ENCODE measurements at places on chromosomes 6 and 20. TPM values are rescaled to one million over a fixed set of nuclear protein-coding genes. Genes with fewer than 3 reads are reported as not detected.

- no peak for DNase-seq
Measured at GRCh38 chr6:152496731-152497130, 140.4 kb downstream of the SYNE1 start.

- DNase-seq = no peak
Measured at GRCh38 chr6:100768816-100769351, 112.2 kb downstream of the ASCC3 start.

- no peak for DNase-seq
Measured at GRCh38 chr6:165889636-165890403, 226.8 kb upstream of the PDE10A start.

- DNase-seq = peak; percentile 77
Measured at GRCh38 chr20:32564921-32565734, 20.0 kb downstream of the NOL4L start.

DNA sequence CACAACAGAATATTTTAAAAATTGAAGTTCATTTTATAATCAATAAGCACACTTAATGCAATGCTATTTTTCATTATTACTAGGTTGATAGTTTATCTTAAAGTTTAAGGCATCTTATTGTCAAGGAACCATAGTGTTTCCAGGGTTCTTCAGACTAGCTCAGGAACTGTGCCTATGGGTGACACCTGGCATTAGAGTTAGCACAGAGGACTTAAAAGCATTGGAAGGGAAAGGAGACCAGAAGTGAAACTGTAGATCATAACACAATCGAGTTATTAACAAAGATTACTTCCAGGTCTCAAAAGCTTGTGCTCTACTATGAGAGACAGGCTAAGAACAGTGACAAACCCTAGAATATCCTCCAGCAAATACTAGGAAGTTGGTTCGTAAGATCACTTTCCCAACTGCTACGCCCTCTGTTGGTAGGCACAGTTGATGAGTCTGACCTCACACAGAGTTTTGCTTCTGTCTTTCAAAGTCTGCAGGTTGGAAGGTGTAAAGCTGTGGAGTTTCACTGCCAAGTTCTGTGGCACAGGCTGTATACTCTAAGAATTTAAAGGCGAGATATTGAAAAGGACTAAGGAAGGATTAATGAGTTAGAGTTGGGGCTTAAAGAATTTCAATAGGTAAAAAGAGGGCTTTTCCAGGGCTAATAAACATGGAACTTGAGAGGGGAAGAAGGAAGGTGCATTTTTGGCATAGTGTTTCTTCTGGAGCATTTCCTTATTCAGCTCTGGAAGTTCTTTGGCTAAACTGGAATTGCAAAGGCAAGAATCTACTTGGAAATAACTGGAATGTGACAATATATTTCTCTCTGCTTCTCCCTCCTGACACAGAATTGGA, 531.3 kb upstream of the JAG1 start:
- peak; percentile 82 for DNase-seq

DNA sequence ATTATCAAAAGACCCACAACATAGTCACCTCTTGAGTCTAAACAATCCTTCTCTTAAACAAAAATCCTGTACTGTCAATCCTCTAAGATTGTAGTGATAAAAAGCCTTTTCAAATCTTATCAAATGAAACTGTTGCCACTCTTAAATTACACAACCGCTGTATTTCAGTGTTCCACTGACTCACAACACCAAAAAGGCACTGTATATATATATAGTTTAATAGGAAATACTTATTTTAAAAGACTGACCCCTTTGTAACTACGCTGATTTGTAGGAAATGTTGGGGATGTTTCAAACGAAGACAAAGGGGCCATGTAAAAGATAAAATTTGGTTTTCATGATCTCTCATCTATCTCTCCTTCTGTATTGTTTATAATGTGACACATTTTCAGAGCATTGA, 14.1 kb downstream of the CPNE1 start:
- DNase-seq = no peak

GRCh38 chr6:137349856-137350830, 131.0 kb upstream of the IFNGR1 start:
- no peak for DNase-seq

DNA sequence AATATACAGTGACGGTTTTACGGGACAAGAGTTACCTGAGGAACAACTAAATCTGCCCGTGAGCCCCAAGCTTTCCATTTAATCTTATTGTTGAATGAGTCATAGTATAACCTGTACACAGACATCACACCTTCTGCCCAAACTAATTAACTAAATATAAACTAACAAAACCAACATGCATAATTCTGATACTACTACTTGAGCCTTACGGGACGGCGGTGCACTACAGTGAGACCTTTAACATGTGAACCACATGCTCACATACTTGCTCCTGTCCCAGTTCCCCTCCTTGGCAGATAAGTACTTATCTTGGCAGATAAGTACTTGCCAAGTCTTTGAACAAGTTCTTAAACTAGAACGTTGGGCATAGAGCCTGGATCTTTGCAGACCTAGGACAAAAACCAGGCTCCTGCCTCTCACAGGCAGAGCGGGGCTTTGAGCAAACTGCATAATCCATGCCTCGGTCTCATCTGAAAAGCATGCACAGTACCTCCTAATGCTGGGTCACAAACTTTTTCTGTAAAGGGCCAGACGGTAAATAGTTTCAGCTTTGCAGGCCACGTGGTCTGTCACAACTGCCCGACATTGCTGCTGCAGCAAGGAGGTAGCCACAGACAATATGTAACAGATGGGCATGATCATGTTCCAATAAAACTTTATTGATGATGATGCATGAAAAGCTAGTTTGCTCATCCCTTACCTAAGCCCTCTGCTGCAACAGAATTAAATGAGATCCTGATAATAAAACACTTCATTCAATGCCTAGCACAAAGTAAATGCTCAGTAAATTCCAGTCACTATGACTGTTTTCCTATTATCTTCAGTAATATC, 23.0 kb downstream of the ZNF217 start:
- DNase-seq = peak; percentile 45

GRCh38 chr6:137264311-137265075, 45.3 kb upstream of the IFNGR1 start:
- no peak for DNase-seq

- no peak for DNase-seq
Measured at GRCh38 chr20:37912874-37913273, 9.9 kb downstream of the VSTM2L start.

- DNase-seq = peak; percentile 81
Measured at GRCh38 chr20:32091888-32092346, 17.6 kb upstream of the TM9SF4 start.

GRCh38 chr6:21831521-21832291, 238.2 kb downstream of the SOX4 start:
- no peak for DNase-seq

DNA sequence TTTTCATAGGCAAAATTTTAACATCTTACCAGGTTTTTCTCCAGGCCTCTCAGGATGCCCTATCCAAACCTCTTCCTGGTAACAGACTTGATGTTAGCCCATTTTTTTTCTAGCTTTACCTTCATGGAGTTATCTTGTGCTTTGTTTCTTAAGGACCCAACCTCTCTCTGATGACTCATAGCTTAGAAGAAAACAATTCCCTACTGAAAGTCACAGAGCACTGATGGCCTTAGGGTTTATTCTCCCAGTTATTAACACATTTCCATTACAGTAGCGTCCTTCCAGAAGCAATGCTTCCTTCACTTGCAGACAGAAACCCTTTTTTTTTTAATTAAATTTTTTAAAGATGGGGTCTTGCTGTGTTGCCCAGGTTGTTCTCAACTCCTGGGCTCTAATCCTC, 79.4 kb downstream of the IYD start:
- DNase-seq = no peak

- DNase-seq = peak; percentile 57
Measured at GRCh38 chr6:134472661-134473060, 154.7 kb upstream of the SGK1 start.

GRCh38 chr6:159439651-159440050, 253.4 kb downstream of the SOD2 start:
- DNase-seq = no peak

DNA sequence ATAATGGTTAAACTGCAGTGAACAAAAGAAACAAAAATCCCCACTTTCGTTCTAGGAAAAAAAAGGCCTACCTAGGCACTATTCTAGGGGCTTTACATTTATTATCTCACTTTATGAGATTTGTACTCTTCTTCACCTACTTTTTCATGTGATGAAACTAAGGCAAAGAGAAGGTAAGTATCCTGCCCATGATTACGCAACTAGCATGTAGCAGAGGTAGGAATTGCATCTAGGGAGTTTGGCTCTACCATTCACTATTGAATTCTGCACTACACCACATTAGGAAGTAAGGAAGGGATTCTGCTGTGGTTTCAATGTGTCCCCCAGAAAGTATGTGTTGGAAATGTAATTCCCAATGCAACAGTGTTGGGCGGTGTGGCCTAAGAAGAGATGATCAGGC, 11.4 kb upstream of the C6orf141 start:
- no peak for DNase-seq

DNA sequence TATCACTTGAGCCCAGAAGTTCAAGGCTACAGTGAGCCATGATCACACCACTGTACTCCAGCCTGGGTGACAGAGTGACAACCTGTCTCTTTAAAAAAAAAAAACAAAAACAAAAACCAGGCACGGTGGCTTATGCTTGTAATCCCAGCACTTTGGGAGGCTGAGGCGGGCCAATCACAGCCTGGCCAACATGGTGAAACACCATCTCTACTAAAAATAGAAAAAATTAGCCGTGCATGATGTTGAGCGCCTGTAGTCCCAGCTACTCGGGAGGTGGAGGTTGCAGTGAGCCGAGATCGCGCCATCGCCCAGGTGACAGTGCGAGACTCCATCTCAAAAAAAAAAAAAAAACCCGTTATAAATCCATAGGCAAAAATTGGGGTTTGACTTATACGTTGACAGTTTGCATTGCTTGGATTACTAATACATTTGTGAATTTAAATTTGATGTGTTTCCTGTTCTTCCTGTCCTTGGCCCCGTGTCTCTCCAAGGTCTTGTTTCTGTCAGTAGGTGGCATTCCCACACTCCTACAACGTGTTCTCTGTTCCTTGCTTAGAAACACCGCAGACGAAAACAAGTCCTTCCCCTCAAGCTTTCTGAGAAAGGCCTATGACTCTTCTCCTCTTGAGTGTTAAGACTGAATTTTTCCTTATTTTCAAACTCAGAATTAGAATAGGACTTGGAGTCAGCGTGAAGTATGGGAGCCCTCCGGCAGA, 147.0 kb downstream of the DTNBP1 start:
- DNase-seq = no peak

GRCh38 chr6:57006101-57006500, 40.4 kb upstream of the KIAA1586 start:
- no peak for DNase-seq

DNA sequence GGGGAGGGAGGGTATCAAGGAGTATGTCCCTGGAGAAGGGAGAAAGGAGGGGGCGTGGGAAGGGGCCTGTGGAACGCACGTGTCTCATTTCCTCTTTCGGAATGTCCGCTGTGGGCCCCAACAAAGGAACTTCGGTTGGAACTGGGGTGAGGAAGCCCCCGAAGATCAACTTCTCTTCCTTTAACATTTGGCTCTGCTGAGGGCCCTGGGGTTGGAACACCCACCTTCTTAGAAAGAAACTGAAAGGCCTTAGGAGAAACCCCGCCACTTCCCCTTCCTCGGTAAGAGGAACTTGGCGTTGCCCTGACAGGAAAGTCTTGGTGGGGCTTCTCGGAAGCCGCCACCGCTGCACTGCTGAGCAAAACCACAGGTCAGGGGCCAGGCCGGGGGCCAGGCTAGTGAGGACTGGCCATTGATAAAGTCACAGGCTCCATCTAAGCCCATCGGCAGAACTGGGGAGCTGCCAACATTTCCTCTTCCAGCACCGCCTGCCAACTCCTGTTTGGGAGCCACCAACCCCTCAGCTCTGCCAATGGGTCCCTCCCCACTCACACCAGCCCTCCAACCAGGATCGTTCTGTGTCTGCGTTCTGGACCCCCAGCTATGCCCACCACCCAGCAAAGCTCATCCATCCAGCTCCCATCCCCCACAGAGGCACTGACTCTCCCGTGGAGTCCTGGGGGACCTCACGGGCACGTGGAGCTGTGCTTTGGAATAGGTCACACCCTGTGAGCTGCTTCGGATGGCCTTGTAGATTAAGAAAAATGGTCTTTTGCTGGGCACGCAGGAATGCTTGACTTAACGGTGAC, 44.8 kb downstream of the FGD2 start:
- DNase-seq = no peak

- DNase-seq = peak; percentile 42
Measured at GRCh38 chr6:15504581-15505350, 158.1 kb downstream of the DTNBP1 start.

DNA sequence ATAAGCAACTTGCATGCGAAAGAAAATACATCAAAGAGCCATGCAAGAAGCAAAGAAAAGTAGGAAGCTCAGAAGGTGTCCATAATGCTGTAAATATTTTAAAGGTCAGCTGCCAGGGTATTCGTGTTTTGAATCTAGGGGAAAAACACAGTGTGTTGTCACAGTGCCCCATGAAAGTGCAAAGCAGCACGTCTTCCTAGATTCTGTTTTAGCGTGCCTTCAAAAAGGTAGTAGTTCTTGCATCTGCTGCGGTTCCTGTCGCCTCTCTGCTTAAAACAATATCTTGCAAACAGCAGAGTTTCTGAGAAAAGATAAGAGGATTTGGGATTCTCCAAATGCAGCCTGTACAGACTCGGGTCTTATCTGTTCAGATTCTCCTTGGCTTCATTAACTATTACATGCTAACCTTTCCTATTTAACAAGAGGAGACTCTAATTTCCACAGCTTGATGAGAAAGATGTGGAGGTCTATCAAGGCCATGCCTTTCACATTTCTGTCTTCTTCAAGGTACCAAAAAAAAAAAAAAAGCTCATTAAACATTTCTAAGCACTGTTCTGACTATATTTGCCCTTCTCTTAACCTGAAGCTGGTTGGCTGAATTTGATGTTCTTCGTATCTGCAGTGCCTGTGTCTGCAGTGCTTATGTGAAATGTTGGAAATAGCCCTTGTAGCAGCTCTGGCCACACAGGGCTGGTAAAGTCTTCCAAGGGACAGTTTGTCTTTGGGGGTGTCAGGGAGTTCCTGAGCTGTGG, 297.5 kb downstream of the ADGB start:
- no peak for DNase-seq

DNA sequence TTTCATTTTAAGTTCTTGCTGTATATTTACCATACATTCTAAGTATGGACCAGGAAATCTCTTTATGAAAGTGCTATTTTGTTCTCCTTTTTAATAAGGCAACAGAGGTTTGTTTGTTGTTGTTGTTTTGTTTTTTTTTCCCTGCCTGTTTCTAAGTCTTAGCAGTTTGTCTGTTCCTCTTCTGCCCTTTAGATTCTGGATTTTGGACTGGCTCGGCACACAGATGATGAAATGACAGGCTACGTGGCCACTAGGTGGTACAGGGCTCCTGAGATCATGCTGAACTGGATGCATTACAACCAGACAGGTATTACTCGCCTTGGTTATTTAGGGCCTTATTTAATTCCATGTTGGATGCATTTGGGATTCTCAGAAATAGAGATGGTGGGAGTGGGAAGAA, 48.0 kb downstream of the MAPK14 start:
- peak; percentile 35 for DNase-seq

PLAGL1 gene
- 23.3 TPM for total RNA-seq

ADTRP gene
- total RNA-seq = not detected

OVOL2 gene
- 15.8 TPM for total RNA-seq

LY6G6F gene
- total RNA-seq = not detected

MYLK4 gene
- total RNA-seq = 0.26 TPM

C6orf163 gene
- total RNA-seq = 2.6 TPM

All from body of pancreas (tissue), 4 donors.